ENCODE measurements at places on chromosomes 2 and 18.

DNA sequence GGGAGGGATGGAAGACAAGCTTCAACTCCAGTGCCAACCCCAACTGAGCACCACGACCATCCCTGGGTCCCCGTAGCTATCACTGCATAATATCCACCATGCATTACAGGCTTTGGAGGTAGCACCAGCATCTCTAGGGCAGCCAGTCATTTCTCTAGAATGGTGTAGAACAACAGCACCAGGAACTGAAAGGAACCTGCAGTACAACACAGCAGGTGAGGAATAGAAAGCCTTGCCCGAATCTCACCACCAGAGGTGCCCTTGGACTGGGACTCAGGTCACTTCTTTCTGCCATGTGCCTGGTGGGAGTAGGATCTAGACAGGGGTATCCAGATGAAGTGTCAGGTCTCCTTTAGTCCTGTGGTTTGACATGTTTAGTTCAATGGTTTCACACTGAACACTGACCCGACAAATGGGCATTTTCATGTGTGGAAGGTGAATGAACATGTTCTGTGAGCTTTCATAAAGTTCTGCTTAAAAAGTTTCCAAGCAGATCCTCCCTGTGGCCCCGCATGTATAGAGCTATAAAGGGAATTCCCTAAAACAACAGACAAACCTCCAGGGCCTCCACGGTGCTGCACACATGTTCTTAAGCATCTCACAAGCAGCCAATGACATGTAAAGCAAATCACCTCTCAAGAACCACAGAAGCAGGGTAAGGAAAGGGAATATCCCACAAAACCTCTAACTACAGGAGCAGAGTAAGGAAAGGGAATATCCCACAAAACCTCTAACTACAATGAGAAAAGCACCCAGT, 208.3 kb downstream of the AFF3 start:
- no peak for DNase-seq

- no peak for DNase-seq
Measured at GRCh38 chr2:207156451-207157161, 9.1 kb downstream of the KLF7 start.

GRCh38 chr2:39685126-39685525, 19.4 kb downstream of the TMEM178A start:
- no peak for DNase-seq

DNA sequence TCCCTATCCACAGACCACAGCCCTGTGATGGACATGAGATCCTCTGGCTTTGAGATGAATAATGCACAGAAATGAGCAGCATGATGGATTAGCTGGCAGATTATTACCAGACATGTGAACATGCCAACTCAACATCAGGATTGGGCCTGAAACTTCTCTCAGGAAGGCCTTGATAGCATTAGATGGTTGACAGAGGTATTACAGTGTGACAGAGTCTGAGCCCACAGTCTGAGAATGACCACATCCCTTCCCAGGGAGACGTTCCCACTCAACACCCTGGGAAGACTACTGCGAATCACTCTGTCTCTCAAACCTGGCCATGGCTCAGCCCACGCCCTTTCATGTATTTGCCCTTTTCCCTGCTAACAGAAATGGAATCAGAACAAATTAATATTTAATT, 66.9 kb downstream of the BCL11A start:
- no peak for DNase-seq

DNA sequence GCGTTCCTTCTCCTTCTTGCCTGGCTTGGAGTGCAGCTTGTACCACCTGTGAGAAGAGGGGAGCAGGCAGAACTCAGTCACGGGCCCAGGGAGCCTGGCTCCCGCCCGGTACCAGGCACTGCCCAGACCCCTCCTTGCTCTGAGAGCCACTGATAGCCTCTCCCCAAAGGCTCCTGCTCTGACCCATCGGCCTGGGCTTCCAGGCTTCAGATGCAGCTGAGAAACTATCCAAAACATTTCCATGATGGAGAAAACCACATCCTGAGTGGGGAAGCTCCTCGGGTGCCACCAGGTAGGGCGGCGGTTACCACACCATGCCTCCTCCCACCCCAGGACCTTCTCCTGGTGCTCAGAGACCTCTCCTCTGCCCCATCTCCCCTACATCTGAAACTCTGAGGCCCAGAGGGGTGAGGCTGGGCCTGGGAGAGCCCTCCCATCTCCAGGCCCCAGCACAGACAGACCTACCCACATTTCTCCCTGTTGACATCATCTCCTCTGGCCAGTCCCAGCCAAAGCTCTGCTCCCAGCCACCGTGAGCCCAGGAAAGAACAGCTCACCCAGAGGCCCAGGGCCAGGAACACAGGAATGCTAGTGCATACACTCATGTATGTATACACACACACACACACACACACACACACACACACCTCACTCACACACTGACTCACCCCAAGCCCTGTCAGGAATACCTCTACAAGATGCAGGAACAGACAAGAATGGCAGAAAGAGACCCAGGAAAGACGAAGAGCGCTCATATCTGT, 17.9 kb upstream of the SFXN5 start:
- DNase-seq, result no peak

DNA sequence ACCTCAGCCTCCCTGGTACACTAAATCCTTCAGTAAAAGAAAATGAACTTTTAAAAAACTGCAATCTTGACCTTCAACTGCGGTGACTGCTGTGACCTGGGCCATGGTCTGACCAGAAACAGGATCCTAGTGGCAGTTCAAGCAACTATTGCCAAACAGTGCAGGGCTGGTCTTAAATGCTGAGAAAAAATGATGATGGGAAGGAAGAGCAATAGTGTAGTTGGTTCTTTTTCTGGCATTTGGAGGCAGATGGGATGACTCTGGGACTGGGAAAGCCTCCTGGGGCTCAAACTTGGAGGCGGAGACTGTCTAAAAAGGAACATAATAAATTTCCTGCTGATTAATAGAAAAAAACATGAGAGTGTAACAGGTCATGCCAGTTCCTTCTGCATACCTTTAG, 45.4 kb downstream of the CHN1 start:
- DNase-seq, result no peak
